Sciatic nerve (tissue), 2 donors: ENCODE measurements at places on chromosomes 5 and 9.

DNA sequence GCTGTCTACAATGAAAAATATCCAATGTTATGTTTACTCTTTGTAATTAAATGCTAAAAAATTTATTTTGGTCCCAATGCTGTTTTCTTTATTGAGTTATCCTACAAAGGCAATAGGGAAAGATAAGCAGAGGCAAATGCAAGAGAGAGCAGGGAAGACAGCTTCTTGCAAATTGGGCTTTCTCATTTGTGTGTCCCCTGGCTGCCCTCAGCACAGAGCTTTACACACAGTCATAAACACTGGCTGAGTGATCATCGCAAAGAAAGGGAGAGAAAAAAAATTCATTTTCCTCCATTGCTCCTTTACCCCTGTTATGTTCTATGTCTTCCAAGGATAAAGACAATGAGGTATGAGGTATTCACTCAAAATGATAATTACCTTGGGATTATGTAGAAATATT, 2.3 kb upstream of the TSSK1B start:
- DNase-seq, result no peak

GRCh38 chr5:7329141-7329540, 66.8 kb upstream of the ADCY2 start:
- DNase-seq, result no peak

- no peak for DNase-seq
Measured at GRCh38 chr9:13941714-13942113, 372.2 kb downstream of the NFIB start.

DNA sequence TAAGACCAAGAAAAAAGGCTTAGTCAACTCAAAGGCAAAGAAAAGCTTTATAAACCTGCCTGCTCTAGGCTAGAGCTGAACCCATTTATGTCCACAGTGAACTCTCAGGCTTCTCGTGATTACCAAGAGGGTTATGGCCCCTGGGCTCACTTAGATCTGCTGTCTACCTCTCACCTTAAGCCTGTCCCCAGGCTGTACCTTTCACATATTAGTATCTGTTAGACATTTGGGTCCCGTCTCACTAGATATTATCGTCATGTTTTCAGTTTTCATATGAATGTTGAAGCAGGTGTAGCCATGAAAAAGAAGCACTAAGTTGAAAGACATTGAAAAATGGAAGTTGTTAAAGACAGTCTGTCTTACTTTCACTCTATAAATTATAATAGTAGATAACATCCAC, 75.2 kb upstream of the COX7C start:
- DNase-seq, result no peak

DNA sequence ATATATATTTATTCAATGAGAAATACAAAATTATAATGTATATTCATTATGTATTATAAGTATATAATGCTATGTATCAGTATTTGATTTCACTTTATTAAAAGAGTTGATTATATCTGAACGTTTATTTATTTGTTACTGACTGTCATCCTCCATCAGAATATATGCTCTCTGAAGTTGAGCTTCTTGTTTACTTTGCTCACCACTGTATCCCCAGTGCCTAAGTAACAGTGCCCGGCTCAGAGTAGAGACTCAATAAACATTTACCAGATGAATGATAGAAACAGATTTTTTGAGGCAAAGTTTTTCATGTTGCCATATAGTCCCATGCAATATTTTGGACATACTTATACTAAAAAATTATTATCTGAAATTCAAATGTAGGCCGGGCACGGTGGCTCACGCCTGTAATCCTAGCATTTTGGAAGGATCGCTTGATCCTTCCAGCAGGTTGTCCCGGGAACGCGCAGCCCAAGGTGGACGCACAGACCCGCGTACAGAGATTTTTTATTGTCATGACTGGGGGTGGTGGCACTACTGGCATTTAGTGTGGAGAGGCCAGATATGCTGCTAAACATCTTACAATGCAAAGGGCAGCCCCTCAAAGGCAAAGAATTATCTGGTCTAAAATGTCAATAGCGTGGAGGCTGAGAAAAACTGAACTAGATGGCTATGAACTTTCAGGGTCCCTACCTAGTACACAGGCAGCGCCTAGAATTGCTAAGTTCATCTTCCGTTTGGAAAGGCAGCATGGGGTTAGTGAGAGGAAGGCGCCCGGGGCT, 761 bp upstream of the DNAJC25 start:
- no peak for DNase-seq

DNA sequence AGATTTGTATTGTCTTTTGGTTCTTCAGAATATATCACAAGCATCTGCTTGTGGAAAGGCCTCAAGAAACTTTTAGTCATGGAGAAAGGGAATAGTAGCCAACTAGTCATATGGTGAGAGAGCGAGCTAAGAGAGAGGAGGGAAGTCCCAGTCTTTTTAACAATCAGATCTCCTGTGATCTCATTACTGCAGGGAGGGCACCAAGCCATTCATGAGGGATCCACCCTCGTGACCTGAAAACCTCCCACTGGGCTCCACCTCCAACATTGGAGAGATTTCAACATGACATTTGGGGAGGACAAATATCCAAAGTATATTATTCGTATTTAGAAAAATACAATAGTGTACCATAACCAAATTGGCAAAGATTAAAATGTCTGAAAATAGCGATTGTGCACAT, 99.0 kb downstream of the GABRA1 start:
- DNase-seq, result no peak

GRCh38 chr5:92002721-92003274, 619.7 kb upstream of the ARRDC3 start:
- DNase-seq, result no peak

DNA sequence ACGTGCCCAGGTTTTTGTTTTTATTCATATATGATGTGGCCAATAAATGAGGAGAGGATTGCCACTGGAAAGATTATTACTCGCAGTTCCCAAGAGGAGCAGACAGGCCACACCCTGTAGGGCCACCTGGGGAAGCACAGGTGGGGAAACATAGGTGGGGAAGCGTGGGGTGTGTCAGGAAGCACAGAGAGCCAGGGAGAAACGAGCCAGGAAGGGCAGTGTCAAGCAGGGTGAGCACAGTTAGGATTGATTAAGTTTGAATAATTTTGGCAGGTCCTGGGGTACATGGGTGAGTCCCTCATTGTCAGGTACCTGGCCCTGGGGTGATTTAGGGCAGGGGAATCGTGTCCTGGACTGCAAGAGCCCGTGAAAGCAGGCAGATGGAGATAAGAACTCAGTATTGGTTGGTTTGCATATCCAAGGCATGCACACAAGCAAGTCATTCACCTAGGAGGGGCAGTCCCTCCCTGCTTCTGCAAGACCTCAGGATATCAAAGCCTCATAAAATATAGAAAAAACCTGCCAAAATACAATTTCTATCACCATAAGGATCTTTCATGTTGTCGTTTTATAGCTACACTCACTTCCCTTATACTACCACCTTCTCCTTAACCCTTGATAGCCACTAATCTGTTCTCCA, 22.4 kb downstream of the MVB12B start:
- DNase-seq, result no peak

DNA sequence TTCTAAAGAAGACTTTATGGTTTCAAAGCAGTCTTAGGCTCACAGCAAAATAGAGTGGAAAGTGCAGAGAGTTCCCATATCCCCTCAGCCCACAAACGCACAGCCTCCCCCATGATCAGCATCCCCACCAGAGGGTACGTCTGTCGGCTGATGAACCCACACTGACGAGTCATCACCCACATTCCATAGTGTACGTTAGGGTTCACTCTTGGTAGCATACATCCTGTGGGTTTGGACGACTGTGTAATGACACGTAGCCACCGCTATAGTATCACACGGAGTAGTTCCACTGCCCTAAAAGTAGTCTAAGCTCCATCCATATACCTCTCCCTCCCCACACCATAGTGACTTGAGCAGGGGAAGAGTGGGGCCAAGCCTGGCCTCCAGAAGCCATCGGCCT, 135.7 kb upstream of the PHYKPL start:
- no peak for DNase-seq

DNA sequence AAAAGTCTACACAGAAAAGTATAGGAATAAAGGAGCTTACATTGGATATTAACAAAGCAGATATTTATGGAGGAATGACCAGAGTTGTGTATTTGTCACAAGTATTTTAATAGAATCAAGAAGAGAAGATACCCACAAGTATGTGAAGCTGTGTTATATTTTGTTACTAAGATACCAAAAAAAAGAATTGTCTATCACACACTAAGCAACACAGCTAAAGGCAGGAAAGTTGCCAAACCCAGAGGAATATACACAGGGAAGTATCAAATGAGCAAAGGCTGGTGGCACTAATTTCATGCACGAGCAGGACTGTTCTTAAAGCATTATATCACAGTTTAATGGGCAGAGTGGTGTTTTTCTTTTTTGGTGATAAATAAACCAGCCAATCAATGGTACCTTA, 30.9 kb upstream of the RAI14 start:
- no peak for DNase-seq

DNA sequence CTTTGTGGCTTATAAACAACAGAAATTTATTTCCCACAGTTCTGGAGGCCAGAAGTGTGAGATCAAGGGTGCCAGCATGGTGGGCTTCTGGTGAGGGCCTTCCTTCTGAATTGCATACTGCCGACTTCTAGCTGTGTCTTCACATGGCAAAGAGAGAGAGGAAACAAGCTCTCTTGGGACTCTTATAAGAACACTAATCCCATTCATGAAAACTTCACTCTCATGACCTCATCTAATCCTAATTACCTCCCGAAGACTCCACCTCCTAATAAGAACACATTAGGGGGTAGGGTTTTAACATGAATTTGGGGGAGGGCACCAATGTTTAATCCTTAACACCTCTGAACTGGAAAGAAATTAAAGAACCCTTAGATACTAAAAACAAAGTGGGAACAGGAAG, 75.9 kb upstream of the MINAR2 start:
- no peak for DNase-seq
